Kidney (tissue), 22 donors: ENCODE measurements at places on chromosomes 12 and 14.

GRCh38 chr14:104266631-104267575 lies 128.5 kb downstream of the KIF26A start:
- DNase-seq, result no peak

DNA sequence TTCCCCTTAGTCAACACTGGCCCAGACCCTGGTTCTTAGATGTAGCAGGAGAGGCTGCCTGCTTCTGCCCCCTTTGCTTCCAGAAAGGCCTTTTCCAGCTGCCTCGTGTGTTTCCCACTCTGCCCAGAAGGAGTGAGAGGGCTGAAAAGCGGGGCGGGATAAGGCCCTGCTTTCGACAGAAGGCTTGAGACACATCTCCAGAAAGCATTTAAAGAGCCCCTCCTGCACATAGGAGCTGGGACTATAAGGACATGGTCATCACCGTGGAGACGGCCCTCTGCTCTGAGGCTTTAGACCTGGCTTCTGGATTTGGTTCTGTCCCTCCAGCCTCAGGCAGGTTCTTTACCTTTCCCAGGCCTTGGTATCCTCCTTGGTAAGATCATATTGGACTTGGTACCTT lies 11.9 kb downstream of the CALM1 start:
- no peak for DNase-seq

DNA sequence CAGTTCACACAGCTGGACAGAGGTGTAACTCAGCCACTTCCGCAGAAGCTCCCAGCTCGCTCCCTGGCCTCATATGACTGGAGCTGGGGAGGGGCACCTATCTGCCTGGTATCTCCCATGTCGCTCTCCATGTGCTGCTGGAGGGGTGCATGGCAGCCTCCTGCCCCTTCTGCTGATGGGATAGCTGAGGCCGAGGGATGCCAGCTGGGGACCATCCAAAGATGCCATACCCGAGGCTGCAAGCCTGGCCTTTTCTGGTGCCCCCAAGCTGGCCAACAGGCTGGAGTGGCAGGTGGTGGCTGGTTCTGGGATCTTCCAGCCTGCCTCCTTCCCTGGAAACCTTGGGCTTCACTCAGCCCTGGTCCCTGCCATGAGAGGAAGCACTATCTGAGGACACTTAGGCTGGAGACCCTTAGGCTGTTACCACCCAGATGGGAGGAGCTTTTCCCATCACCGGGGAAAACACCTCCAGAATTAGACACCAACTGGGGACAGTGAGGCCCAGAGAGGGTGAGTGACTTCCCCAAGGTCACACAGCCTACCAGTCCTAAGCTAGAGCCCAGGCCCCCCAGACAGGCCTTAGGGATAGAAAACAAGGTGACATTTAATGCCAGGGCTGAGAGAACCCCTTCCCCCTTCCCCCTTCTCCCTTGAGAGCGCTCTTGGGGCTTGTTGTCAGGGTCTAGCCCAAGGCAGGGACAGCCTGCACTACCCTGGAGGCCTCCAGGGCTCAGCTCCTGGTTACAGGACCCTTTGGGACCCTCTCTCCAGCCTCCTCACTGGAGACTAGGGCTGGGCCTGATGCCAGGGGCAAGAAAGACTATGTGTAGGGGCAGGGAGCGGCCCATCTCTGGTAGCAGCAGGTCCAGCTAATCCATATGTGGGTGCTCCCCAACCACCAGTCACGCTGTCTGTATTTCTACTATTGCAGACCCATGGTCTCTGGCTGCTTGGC lies 7.1 kb downstream of the DTX1 start:
- no peak for DNase-seq

- DNase-seq, result no peak
These were observed 6.1 kb downstream of the DDX47 start for GRCh38 chr12:12819221-12819620.

GRCh38 chr14:53010193-53011040 lies 59.6 kb upstream of the FERMT2 start:
- DNase-seq, result no peak

GRCh38 chr12:47990351-47991105 lies 13.7 kb downstream of the COL2A1 start:
- DNase-seq, result no peak

GRCh38 chr14:103518422-103519042 lies 4.1 kb downstream of the CKB start:
- peak; percentile 55 for DNase-seq

GRCh38 chr12:116077431-116077830 lies 200.1 kb downstream of the MED13L start:
- DNase-seq, result no peak

- no peak for DNase-seq
These were observed 11.2 kb upstream of the TCP11L2 start for GRCh38 chr12:106291342-106291741.

DNA sequence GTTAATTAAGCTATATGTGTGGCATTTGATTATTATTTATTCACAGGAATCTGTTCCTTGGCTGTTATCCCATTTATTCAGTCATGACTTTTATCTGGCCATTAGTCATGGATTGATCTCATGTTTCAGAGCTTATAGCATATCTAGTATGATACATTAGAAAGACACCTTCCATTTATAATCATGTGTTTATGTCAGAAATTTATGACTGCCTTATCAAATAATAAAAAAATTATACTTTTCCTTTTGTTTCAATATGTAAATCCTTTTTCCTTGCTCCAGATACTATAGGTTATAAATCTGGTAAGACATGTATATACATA lies 248.0 kb upstream of the PDE3A start:
- no peak for DNase-seq

DNA sequence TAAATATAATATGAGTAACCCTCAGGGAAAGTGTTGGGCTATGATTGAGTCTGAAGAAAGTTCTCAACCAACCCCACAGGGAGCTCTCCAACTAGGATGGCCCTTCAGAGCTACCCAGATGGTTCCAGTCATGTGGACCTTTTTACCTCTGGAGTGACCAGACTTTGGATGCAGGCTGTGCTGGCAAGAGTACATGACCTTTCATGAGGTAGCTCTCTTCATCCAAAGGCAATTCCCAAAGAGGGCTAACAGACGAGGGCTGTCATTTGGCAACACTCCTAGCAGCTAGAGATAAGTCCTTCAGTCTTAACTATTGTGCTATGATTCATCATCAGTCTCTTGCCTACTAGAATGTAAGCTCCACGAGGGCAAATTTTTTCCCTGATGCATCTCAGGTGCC lies 75.4 kb downstream of the DUSP6 start:
- no peak for DNase-seq

DNA sequence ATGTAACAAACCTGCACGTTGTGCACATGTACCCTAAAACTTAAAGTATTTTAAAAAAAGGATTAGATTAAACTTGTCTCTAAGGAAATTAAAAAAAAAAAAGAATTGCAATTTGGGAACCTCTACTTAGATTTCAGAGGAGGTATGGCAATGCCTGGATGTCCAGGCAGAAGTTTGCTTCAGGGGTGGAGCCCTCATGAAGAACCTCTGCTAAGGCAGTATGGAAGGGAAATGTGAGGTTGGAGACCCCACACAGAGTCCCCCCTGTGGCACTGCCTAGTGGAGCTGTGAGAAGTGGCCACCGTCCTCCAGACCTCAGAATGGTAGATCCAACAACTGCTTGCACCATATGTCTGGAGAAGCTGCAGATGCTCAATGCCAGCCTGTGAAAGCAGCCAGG lies 279.6 kb upstream of the CCDC196 start:
- DNase-seq, result no peak

- DNase-seq, result no peak
These were observed 18.5 kb downstream of the COL2A1 start for GRCh38 chr12:47985596-47986290.

DNA sequence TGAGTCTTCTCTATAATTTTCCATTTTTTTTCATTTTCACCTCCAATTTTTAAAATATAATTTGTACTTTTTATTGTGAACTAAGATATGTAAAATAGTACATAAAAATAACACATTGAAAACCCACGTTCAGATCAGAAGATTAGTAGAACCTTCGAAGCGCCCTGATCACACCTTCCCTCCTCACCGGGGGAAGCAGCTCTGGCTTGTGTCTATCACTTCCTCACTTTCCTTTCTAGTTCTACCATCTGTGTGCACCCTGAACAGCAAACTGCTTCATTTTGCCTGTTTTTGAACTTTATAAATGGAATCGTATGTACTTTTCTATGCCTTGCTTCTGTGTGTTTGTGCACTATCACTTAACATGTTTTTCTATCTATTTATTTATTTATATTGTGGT lies 11.8 kb upstream of the CD27 start:
- DNase-seq, result peak; percentile 2

- DNase-seq, result no peak
These were observed 9.5 kb downstream of the PPP1CC start for GRCh38 chr12:110733089-110733715.

GRCh38 chr14:74301594-74302151 lies 1.1 kb downstream of the ABCD4 start:
- DNase-seq, result peak; percentile 7

DNA sequence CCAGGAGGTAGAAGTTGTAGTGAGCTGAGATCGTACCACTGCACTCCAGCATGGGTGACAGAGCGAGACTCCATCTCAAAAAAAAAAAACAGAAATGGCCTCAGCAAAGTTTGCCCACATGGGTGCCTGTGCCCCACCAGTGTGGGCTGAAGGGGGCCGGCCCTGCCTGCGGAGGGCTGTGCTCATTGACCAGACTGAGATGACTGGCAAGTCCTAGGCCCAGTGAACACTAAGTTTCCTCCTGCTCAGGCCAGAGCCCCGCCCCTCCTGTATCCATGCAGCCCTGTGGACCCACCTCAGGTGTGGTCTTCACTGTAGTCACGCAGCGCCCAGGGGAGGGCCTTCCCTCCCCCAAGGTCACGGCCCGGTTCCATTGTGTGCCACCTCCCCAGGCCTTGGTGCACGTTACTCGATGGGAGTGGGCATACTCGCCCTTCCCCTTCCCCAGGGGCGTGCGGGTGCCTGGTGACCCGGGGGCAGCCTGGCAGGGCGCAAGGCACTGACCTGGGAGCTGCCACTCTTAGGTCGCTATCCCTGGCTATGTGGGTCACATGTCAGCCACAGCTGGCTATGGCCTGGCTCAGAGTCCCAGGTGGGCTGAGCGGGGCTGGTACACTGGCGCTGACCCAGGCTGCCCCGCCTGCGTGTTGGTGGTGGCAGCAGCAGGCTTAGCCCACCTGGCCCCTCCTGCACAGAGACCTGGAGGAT lies 16.1 kb downstream of the INF2 start:
- DNase-seq, result no peak

DNA sequence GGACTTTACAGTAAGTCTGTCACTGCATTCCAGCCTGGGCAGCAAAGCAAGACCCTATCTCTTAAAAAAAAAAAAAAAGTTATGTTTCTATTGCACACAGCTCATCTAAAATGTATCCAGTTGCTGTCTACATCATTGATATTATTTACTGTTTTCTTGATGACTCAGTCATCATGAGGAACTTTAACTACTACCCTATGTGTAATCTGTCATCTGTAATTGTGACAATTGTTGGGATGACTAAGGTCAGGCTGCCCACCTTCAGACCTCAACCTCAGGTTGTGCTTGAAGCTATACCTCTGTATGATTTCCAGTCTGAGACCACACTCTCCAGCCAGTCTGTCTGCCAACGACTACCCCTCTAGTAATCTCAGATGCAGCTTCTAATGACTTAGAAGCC lies 15.3 kb downstream of the PPP1R13B start:
- DNase-seq, result no peak

GRCh38 chr12:123064366-123064765 lies 83.9 kb downstream of the ARL6IP4 start:
- DNase-seq, result no peak

- no peak for DNase-seq
These were observed 172.8 kb downstream of the CRADD start for GRCh38 chr12:93849946-93850345.

DNA sequence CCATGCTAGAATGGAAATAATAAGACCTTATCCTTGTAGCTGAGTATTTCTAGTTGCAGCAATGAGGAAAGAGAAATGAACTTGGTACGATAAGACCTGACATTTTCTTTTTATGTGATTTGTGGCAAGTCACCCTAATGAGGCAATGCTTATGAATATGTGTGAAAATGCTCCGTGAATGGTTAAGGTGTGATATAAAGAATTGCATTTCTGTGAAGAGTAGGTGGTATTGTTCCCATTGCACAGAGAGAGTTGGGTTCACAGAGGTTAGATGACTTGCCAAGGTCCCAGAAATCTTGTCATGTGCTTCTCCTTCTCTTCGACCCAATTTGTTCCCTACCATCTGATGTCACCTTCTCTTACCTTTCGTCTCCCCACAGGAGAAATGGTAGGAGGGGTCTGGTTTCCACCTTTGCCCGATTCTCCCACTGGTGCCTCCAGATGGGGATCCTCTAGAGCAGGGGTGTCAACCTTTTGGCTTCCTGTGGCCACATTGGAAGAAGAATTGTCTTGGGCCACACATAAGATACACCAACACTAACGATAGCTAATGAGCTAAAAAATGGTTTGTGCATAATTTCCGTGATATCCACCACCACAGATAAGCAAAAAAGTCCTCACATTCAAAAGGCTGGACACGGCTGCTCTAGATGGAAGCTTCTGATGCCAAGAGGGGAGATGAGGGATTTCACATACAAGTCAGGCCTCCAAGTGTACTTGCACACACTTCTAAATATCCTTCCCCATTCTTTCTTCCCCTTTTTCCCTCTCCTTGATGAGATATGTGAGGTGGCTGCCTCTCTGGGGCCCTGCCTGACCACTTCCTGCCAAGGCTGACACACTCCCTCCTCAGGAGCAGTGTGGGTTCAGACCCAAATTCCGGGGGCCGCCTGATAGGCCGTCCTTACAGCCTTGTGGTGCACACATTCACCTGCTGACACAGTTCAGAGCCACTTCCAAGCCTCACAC lies 96.1 kb downstream of the PLXNC1 start:
- DNase-seq, result no peak

GRCh38 chr12:92717202-92717601 lies 14.4 kb downstream of the PLEKHG7 start:
- DNase-seq, result no peak

DNA sequence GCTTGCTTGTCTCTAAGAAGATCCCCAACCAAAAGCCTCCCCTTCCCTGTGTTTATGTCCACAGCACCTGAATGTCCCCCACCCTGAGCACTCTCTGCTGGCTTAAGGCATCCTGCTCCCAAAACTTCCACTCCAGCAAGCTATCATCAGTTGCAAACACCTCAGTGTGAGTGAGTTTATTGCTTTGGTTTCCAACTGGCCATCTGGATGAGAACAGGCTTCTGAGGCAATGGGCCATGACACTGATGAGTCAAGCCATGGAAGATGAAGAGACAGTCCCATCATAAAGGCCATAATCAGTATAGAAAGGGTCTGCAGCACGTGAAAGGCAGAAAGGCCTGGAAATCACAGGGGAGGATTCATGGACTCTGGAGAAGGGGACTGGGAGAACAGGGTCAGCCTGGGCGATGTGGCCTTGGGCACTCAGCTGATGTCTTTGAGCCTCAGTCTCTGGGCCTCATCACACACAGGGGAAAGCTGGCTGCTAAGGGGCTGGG lies 12.8 kb downstream of the CMKLR1 start:
- DNase-seq, result no peak
